ENCODE measurements at places on chromosomes 1 and 21. TPM values are rescaled to one million over a fixed set of nuclear protein-coding genes. Genes with fewer than 3 reads are reported as not detected.

DNA sequence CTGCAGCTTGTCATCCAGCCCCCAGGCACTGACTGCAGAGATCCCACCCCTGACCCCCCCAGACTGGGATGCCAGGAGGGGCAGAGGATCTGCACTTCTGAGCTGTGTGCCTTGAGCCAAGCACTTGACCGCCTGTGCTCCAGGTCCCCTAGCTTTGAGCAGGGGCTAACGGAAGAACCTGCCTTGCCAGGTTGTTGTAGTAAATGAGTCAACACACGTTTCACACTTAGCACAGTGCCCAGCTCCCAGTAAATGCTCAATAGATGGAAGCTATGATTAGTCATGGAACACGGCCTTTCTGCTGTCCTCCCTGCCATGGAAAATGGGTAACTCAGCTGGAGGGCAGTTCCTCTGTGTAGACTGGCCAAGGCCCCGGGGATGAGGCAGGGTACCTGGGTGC is 24.1 kb downstream of the IFFO2 start:
- DNase-seq, result peak; percentile 47

DNA sequence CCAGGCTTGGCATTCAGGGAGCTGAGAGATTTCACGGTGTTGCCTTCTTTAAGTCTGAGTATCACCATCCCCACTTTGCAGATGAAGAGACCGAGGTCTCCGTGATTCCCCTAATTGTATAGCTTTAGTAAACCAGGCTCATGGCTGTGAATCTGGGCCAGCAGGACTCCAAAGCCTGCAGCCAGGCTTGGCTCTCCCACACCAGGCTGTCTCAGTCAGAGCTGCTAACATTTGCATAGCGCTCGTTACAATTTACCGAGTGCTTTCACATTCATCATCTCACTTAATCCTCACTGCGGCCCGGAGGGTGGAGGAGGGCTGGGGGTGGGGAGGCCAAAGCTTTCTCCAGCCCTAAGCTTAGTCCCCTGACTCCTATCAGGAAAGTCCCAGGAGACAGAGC is 11.7 kb downstream of the C1orf94 start:
- DNase-seq, result no peak

DNA sequence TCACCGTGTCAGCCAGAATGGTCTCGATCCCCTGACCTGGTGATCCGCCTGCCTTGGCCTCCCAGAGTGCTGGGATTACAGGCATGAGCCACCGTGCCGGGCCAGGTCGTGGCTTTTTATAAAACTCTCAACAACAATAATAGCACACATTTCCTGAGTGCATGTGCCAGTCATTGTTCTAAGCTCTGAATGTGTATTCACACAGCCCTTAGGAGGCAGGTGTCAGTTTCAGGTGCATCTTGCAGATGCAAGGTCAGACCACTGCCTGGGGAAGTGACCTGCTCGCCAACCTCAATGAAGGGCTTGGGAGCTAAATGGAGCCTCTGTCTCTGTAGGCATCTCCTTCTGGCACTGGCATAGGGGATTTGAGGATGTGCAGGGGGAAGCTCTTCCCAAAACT is 1.6 kb upstream of the LEFTY2 start:
- no peak for DNase-seq

DNA sequence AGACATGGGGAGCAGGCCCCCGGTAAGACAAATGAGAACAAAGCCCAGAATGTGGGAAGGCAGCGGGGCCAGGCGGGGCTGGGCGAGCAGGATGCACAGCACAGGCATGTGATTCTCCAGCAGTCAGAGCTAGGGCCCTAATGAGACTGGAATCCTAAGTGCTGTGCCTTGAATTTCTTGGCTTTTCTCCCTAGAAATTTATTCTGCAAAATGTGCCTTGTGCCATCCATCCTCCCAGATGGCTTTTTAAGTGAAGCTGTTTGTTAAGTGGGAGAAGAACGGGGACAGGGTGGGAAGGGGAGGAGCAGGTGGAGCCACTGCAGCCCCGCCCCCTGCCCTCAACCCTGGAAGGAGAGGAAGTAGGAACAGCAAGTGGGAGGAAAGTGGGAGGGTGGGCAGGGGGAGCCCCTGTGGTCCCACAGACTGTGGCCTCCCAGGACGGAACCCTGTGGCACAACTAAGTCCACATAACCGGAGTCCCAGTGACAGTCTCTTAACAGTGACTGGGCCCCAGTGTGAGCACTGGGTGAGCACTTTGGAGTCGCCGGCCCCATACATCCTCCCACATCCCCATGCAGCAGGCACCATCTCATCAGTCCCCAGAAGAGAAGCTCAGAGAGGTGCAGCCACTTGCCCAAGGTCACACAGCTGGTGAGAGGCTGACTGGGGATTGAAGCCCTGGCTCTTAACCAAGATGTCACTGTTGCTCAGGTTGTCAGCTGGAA is 216.9 kb downstream of the MATN1 start:
- DNase-seq, result no peak

DNA sequence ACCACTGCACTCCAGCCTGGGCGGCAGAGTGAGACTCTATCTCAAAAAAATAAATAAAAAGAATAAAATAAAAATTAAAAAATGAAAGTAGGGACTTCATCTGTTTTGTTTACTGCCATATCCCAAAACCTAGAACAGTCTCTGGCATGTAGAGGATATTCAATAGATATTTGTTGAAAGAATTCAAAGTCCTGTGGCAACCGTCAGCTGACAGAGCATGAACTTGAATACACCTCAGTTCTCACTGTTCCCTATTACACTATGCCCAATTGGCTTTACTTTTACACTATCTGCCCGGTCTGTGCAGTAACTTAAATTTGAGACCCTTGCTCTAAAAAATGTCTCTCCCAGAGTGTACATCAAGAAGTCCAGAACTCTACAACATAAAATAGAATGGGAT is 46.2 kb downstream of the PRDX6 start:
- DNase-seq, result no peak

DNA sequence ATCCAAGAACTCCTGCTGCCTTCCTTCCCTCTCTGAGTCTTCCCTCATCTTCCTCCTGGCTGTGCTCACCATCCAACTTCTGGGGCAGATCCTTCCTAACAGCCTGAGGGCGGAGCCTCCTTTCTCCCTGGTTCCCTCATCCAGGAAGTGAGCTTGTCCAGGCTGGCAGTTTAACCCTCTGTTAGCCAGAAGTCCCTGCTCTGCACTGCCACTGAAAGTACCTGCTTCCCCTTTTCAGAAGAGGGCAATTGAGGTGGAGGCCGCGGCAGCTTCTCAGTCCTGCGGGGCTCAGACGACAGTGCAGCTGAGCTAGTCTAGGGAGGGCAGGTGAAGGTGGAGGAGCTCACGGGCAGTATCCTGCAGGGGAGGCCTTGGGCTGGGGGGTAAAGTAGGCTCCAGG is 149.1 kb downstream of the FCRL5 start:
- DNase-seq, result no peak

- DNase-seq, result no peak
Measured at GRCh38 chr1:214615109-214615508, 12.1 kb downstream of the CENPF start.

- peak; percentile 65 for DNase-seq
Measured at GRCh38 chr1:217712925-217713597, 81.9 kb downstream of the SPATA17 start.

- DNase-seq, result no peak
Measured at GRCh38 chr1:98323388-98323787, 338.1 kb upstream of the SNX7 start.

DNA sequence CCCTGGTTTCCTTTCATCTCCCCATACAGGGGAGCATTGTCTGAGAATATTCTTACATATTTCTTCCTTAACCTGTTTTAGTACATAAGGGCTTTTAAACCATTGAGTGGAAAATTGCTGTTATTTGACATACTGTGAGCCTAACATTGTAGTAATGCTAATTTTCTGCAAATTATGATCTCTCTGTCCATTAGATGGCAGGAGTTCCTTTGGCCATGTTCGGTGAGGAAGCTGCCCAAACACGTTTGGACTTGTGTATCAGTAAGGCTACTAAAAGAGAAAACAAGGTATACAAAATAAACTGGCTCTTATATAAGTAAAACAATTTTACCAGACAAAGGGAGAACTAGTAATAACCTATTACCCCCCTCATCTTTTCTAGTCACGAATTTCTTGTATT is 29.2 kb downstream of the CDC7 start:
- no peak for DNase-seq

DNA sequence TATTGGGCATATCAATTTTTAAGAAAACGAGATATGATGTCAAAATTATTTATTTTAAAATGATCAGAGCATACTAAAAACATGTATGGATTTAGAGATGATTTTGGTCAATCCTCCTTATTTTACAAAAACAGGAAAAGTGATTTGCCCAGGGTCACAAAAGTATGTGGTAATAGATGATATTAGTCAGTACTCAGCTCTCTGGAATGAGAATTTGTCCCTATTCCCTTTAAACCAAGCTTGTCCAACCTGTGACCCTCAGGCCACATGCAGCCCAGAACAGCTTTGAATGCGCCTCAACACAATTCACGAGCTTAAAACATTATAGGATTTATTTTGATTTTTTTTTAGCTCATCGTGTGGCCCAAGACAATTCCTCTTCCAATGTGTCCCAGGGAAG is 104.7 kb downstream of the AKT3 start:
- no peak for DNase-seq

GRCh38 chr1:154295408-154296235 is 23.2 kb downstream of the HAX1 start:
- DNase-seq, result no peak

GRCh38 chr21:38277501-38278131 is 20.8 kb downstream of the KCNJ15 start:
- no peak for DNase-seq

DNA sequence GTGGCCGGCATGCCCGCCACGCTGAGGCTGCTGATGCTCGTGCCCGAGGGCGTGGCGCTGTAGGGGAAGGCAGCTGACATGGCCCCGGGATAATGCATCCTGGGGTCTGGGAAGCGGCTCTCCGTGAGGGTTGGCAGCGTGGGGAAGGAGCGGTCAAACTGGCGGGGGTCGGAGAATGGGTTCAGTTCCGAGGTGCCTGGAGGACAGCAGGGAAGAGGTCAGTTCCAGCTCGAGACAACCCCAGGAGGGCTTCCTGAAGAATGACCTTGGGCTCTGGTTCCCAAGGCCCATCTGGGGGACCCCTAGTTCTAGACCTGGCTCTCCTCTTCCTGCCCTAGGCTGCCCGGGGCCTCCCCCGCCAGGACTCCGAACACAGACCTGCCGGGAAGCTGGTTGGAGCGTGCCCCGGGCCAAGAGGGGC is 27.6 kb downstream of the RUNX3 start:
- DNase-seq, result peak; percentile 3

- DNase-seq, result no peak
Measured at GRCh38 chr1:40980453-40981121, 1.1 kb downstream of the CTPS1 start.

ARMH1 gene
- total RNA-seq, result 16.7 TPM

SLC16A4 gene
- total RNA-seq, result 6.8 TPM

ZSWIM5 gene
- 3.8 TPM for total RNA-seq

TMEM81 gene
- 2.6 TPM for total RNA-seq

ZFP69 gene
- 4.2 TPM for total RNA-seq

S100A2 gene
- 1.1 TPM for total RNA-seq

SPRR2A gene
- total RNA-seq, result 0.82 TPM

RPL11 gene
- 1,368 TPM for total RNA-seq

PPIAL4G gene
- 0.12 TPM for total RNA-seq

Data from lung (tissue), 17 donors.